Left cardiac atrium (tissue), 4 donors: ENCODE measurements at places on chromosomes 6 and 20. TPM values are rescaled to one million over a fixed set of nuclear protein-coding genes. Genes with fewer than 3 reads are reported as not detected.

- no peak for DNase-seq
Measured at GRCh38 chr20:41047279-41047974, 18.8 kb downstream of the TOP1 start.

DNA sequence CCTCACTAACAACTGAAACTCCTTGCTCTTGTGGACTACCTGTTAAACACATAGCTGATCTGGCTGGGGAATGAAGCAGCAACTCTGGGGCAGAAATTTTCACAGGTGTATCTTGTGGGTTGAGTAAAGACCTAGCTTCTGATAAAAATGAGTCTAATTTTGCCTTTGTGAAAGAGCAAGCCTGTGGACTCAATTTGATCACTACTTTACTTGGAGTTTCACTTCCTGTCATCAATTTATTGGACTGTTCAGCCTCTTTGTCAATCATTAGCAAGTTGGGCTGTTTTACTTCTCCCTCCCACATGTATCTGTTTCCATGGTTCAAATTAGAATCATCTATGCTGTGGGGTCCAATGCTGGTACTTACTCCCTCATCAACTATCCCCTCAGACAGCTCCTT, 29.6 kb upstream of the CRIP3 start:
- DNase-seq = no peak

GRCh38 chr6:140789466-140789865, 1343.3 kb upstream of the GJE1 start:
- no peak for DNase-seq

- DNase-seq = no peak
Measured at GRCh38 chr20:15702161-15702560, 871.1 kb downstream of the KIF16B start.

GRCh38 chr6:105459864-105460263, 57.0 kb upstream of the PREP start:
- no peak for DNase-seq

- no peak for DNase-seq
Measured at GRCh38 chr6:39008737-39009136, 39.8 kb upstream of the GLP1R start.

DNA sequence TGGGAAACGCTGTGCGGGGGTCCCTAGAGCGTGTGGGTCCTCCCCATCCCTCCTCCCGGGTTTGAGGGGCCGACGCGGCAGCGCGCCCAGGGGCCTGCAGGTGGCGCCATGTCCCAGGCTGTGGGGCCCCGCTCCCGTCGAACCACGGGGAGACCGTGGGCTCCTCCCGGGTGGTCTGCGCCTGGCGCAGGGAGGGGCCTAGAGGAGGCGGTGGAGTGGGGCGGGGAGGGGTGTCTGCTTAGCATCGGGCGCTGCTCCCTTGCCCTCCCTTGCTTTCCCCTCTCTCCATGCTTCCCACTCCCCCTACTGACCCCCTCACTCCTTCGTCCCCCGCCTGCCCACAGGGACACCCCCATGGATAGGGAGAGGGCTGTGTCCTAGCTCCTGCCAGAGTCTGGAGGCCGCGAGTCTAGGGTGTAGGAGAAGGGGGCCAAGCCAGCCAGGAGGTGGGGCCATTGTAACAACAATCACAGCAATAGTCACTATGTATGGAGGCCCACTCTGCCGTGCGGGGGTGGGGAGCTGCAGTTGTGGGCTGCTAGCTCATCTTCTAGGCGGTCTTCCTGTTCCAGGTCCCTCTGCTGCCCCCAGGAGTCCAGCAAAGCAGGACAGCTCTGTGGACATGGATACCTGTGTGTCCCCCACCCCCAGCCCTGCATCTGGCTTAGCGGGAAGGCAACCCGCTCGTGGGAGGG, 51.7 kb downstream of the CHMP4B start:
- DNase-seq = peak; percentile 67

DNA sequence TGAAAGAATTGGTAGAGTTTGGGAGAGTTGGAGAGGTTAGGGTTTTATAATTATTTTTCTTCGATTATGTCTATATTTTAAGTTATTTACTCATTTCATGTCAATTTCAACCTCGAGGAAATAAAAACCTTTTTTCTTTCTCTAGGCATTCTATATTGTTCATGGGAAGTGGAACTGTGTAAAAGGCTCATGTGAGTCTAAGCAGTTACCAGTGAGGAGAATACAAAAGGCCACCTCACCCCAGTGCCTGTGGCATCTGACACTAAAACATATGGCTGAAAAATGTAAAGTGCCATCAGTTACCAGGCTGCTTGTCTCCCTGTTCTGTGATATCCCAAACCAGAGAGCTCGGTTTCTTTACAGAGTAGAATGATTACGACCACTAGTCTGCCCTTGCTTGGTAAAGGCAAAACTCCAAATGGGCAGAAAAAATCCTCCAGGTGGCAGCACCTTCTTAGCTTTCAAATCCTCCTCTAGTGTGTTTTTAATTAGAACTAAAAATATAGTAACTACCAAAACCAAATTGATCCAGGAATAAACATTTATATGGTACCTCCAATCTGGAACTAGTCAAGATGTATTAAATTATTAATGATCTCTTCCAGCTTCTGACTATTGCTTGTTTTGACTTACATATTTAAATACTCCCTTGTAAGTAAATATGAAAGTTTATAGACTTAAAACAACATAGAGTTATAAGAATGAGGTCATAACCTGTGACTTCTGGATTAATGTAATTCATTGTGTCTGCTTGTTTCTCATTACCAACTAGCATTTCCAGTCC, 122.6 kb upstream of the MCHR2 start:
- no peak for DNase-seq

DNA sequence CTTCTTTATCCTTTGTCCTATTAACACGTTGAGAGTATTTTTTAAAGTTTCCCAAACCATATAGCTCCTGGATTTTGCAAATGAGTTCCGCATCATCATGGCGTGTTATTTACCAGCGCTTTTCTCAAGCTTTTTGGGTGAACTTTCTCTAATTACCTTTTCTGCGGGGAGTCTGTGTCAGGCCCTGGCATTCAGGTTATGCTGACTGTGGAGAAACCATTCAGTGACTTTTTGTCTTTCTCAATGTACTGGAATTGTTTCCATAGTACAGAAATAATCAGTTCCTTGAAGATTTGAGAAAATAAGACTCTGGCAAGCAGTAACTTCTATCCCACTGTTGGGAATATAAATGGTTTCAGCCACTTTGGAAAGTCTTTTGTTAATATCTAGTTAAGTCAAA, 115.3 kb downstream of the CDH26 start:
- DNase-seq = no peak

GRCh38 chr20:58514321-58515232, 622 bp downstream of the APCDD1L start:
- no peak for DNase-seq

CLDN20 gene
- total RNA-seq = not detected

PNLDC1 gene
- total RNA-seq = 0.47 TPM

PGC gene
- not detected for total RNA-seq

KCNQ2 gene
- 2.0 TPM for total RNA-seq

SNAP25 gene
- 0.97 TPM for total RNA-seq
